ENCODE measurements at places on chromosomes 6 and 20. TPM values are rescaled to one million over a fixed set of nuclear protein-coding genes. Genes with fewer than 3 reads are reported as not detected.
A peak's percentile ranks its signal among the peaks of the same experiment; 100 is the strongest.

DNA sequence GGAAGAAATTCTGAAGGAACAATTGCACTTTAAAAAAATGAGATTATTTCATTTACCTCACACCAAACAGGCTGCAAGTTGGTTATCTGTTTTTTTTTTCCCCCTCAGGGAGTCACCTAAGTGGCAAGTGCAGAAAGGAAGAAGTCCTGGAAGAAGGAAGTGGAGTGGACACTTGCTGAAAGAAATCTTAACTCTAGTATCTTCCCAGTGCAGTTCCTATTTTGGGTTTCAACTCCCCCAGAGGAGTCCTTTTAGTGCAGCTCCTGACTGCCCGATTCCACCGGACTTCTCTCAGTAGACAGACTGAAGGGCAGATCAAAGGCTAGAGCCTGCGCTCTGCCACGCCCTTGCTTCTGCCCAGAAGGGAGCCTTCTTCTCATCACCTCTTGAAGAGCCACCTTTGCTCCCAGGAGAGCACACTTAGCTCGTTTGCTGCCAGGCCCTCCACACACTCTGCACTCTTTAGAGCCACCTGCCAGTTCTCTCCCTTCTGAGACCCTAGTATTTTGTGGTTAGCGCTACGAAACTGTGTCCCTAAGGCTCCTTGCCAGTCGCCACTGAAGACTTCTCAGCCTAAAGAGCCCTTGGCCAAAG, 4.9 kb downstream of the MTCL3 start:
- peak overlapping the region; percentile 77 for H3K4me3 ChIP-seq
- H3K4me1 ChIP-seq = peaks cover 43% of the 10 kb centered on the region
- H3K36me3 ChIP-seq = no peaks in the 10 kb centered on the region

The ZNF76 gene
- 52.1 TPM for total RNA-seq

DNA sequence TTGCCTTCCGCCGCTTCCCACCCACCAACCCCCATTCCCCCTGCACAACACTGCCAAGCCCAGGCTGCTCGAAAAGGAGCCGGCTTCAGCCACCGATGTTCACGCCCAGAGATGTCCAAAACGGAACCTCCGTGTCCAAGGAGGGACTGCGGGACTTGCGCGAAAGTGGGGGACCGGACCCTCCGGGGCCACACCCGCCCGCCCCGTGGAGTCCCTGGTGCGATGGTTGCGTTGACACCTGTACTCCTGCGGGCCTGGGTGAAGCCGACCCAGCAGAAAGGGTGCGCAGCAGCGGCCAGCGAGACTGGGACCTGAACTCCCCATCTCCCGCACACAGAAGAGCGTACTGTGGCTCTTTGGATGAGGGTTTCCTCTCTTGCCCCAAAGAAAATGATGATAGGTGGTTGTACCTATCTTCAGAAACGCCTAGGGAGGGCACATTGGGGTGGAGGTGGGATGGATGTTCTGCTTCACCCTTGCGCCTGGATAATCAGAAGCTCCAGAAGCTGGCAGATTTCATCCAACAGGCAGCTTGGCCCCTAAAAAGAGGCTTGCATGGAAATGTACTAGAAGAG, 1.9 kb upstream of the VGLL2 start:
- H3K27me3 ChIP-seq = peaks cover 70% of the 10 kb centered on the region
- H3K4me3 ChIP-seq = no peak overlapping the region
- no peak overlapping the region for H3K27ac ChIP-seq

DNA sequence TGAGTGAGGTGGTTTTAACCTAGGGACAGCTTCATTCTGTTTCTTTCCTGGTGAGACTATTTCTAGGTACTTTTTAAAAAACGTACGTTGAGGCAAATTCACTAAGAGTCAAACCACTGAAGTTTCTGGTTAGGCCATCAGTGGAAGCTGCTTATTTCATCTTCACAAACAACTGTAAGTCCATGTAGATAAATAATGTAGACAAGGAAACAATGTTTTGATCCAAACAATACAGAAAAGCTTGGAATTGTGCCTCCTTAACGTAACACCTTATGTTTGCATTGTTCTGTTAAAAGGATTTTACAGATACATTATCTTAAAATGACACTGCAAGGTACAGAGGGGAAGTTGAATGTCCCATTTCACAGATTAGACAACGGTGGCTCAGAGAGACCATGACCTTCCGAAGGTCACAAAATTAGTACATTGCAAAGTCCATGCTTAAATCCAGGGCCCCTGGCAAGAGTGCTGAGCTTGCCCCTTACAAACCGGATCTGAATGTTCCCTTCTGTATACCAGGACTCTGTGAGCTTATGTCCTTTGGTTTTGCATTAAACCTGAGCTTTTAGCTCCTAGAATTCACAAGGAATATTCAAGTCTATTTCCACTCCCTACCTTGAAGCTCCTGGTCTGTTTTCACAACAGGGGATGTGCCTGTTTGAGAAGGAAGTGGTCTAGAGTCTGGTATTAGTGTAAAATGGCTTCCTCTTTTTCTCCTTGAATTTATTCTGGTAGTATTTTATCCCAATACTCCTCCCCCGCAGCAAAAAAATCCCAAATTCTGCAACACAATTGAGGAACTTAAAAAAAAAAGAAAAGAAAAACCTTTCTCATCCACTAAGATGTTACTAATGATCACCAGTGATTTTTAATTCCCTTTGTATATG, 28.9 kb upstream of the ZNF217 start:
- H3K27ac ChIP-seq = peak overlapping the region; percentile 99
- H3K27me3 ChIP-seq = no peaks in the 10 kb centered on the region
- peak overlapping the region; percentile 93 for H3K4me3 ChIP-seq
- peaks cover 36% of the 10 kb centered on the region for H3K4me1 ChIP-seq
- no peaks in the 10 kb centered on the region for H3K36me3 ChIP-seq

GRCh38 chr20:23111944-23112342, 25.8 kb upstream of the CD93 start:
- no peaks in the 10 kb centered on the region for H3K36me3 ChIP-seq
- H3K4me1 ChIP-seq = no peaks in the 10 kb centered on the region
- DNase-seq = no peak
- no peaks in the 10 kb centered on the region for H3K27me3 ChIP-seq
- no peak overlapping the region for H3K4me3 ChIP-seq
- H3K27ac ChIP-seq = no peak overlapping the region

The MED23 gene
- total RNA-seq = 38.5 TPM

- H3K4me3 ChIP-seq = no peak overlapping the region
- H3K36me3 ChIP-seq = peaks cover 5% of the 10 kb centered on the region
- no peak for DNase-seq
- H3K27me3 ChIP-seq = no peaks in the 10 kb centered on the region
- H3K27ac ChIP-seq = no peak overlapping the region
Measured at GRCh38 chr6:142893088-142893487, 51.9 kb downstream of the HIVEP2 start.

The TXLNB gene
- 0.19 TPM for total RNA-seq

The C20orf96 gene
- 9.4 TPM for total RNA-seq

The PLEKHG1 gene
- total RNA-seq = 27.1 TPM

DNA sequence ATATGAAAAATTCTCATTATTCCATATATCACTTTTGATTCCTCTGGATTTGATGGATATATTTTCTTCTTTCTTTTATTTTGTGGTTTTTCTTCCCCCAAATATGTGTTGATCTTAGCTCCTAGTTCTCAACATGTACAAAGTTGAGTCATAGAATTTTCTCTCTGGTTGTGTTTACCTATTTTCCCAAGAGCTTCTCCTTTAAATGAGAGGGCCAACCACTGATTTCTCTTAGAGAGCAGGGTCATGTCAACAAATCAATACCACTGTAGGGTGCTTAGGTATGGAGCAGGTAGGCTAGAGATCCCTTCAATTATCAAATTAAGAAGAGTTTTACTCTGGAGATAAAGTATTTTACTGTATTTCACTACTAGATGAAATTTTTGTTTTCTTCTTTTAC, 145.7 kb downstream of the BMP5 start:
- no peaks in the 10 kb centered on the region for H3K36me3 ChIP-seq
- H3K4me3 ChIP-seq = no peak overlapping the region
- no peak overlapping the region for H3K27ac ChIP-seq
- H3K4me1 ChIP-seq = no peaks in the 10 kb centered on the region
- no peaks in the 10 kb centered on the region for H3K27me3 ChIP-seq
- DNase-seq = no peak

GRCh38 chr20:50264534-50265145, 74.0 kb downstream of the CEBPB start:
- no peak for DNase-seq
- peaks cover 8% of the 10 kb centered on the region for H3K4me1 ChIP-seq
- H3K4me3 ChIP-seq = no peak overlapping the region
- no peak overlapping the region for H3K27ac ChIP-seq
- H3K36me3 ChIP-seq = no peaks in the 10 kb centered on the region

The CRISP3 gene
- total RNA-seq = not detected

GRCh38 chr6:55536391-55536956, 42.5 kb downstream of the HMGCLL1 start:
- H3K27me3 ChIP-seq = no peaks in the 10 kb centered on the region
- H3K27ac ChIP-seq = no peak overlapping the region
- H3K4me3 ChIP-seq = no peak overlapping the region
- H3K36me3 ChIP-seq = no peaks in the 10 kb centered on the region
- no peak for DNase-seq

The CHRNA4 gene
- not detected for total RNA-seq

The RALGAPA2 gene
- 38.4 TPM for total RNA-seq

GRCh38 chr6:39411465-39411864, 89.0 kb upstream of the KCNK16 start:
- no peak for DNase-seq
- no peak overlapping the region for H3K27ac ChIP-seq
- H3K4me1 ChIP-seq = no peaks in the 10 kb centered on the region
- H3K4me3 ChIP-seq = no peak overlapping the region

GRCh38 chr6:105321728-105322127, 81.2 kb downstream of the PREP start:
- H3K27me3 ChIP-seq = no peaks in the 10 kb centered on the region
- H3K36me3 ChIP-seq = peaks cover 4% of the 10 kb centered on the region
- H3K4me3 ChIP-seq = no peak overlapping the region
- no peaks in the 10 kb centered on the region for H3K4me1 ChIP-seq
- no peak overlapping the region for H3K27ac ChIP-seq
- no peak for DNase-seq

The RFX6 gene
- not detected for total RNA-seq

GRCh38 chr20:32439132-32439829, 81.2 kb downstream of the ASXL1 start:
- H3K4me1 ChIP-seq = peaks cover 24% of the 10 kb centered on the region
- DNase-seq = peak; percentile 29
- H3K36me3 ChIP-seq = peaks cover 15% of the 10 kb centered on the region
- no peaks in the 10 kb centered on the region for H3K27me3 ChIP-seq
- H3K27ac ChIP-seq = peak overlapping the region; percentile 84
- peak overlapping the region; percentile 25 for H3K4me3 ChIP-seq

DNA sequence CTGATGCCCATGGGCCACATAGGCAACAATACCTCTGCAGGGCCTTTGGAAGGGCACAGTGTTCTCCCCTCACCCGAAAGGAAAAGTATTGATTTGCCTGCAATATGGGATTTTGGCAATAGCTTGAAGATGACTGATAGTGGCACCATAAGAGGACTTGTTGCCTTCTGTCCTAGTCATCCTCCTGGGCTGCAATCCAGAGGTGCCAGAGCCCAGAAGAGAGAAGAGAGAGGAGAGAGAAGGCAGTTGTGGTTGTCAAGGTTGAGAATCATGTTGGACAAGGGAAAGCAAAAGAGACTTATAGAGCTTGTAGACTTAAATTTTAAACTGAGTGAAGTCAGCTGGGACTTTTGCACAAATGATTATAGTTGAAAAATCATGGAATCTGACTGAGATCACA, 14.6 kb downstream of the HDGFL1 start:
- H3K27me3 ChIP-seq = no peaks in the 10 kb centered on the region
- no peak overlapping the region for H3K27ac ChIP-seq
- H3K4me3 ChIP-seq = no peak overlapping the region
- no peaks in the 10 kb centered on the region for H3K36me3 ChIP-seq

DNA sequence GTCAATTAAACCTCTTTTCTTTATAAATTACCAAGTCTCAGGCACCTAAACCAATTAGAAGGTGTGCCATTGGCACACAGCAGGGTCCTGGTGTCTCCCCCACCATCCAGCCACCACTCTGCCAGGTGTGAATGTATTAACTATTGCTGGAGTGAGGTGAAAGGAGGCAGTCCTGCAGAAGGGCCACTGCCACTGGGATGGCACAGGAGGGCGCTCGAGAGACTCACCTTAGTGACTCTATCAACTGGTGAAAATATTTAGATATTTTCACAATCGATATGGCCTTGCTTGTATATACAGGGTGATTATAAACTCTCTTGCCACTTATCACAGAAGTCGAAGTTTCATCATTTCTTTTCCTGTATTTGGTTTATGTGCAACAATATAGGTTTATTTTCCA, 145.6 kb upstream of the ESR1 start:
- H3K27ac ChIP-seq = no peak overlapping the region
- DNase-seq = no peak
- H3K4me3 ChIP-seq = no peak overlapping the region

GRCh38 chr6:111367393-111368088, 115.5 kb downstream of the REV3L start:
- H3K4me3 ChIP-seq = no peak overlapping the region
- peaks cover 3% of the 10 kb centered on the region for H3K36me3 ChIP-seq

The ZNF165 gene
- total RNA-seq = 5.1 TPM

The ADTRP gene
- 71.6 TPM for total RNA-seq

The TFAP2A gene
- total RNA-seq = 0.36 TPM

The PDYN gene
- total RNA-seq = not detected

The PKIB gene
- total RNA-seq = 2.0 TPM

The TMEM200A gene
- total RNA-seq = 0.67 TPM

- no peak overlapping the region for H3K27ac ChIP-seq
- H3K36me3 ChIP-seq = peaks cover 3% of the 10 kb centered on the region
- peaks cover 15% of the 10 kb centered on the region for H3K27me3 ChIP-seq
Measured at GRCh38 chr20:25579081-25579770, 6.1 kb downstream of the NINL start.

DNA sequence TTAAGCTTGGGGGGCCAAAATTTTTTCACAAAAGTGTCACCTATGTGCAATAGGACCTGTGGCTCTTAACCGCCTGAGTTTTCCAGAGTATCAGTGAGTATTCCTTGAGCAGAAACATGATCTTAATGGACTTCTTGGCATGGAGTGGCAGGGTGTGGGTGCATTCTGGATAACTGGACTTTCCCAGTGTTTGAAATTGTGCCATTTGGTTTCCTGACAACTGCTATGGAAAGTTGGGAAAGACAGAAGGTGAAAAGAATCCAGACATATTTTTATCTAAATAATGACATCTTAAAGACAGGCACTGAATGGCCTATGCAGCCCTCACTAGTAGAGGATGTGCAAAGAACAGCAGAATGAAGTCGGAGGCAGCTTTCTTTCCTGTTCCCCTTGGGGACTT, 34.3 kb upstream of the ADTRP start:
- H3K4me1 ChIP-seq = peaks cover 14% of the 10 kb centered on the region
- H3K4me3 ChIP-seq = no peak overlapping the region
- no peak for DNase-seq
- H3K27me3 ChIP-seq = no peaks in the 10 kb centered on the region
- H3K36me3 ChIP-seq = no peaks in the 10 kb centered on the region

The FOXS1 gene
- total RNA-seq = not detected

The SLC17A1 gene
- not detected for total RNA-seq
